H1 (cell line): ENCODE measurements at places on chromosomes 12 and 14. TPM values are rescaled to one million over a fixed set of nuclear protein-coding genes. Genes with fewer than 3 reads are reported as not detected.

DNA sequence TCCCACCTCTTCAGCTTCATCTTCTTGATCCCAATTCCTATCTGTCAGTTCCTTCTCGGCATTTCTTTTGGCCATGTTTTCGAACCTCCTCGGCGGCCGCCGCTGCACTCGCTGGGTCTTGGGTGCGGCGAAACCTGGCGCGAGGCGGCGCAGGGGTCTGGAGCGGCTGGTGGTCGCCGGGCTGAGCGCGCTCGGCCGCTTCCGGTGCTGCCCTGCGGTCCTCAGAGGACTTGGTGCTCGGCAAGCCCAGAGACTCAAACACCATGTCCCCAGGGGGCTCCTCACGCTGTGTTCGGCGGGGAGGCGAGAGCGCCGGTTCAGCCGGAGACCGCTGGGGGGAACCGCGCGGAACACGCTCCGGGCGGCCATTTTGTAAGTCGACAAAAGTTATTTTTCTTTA lies 51.8 kb downstream of the PPP1R36 start:
- H3K4me3 ChIP-seq: no peak overlapping the region
- DNase-seq: no peak
- no peak overlapping the region for H3K27ac ChIP-seq
- no peaks in the 10 kb centered on the region for H3K4me1 ChIP-seq
- no peaks in the 10 kb centered on the region for H3K27me3 ChIP-seq

KRT71 gene
- not detected in 2 replicates for polyA plus RNA-seq

DNA sequence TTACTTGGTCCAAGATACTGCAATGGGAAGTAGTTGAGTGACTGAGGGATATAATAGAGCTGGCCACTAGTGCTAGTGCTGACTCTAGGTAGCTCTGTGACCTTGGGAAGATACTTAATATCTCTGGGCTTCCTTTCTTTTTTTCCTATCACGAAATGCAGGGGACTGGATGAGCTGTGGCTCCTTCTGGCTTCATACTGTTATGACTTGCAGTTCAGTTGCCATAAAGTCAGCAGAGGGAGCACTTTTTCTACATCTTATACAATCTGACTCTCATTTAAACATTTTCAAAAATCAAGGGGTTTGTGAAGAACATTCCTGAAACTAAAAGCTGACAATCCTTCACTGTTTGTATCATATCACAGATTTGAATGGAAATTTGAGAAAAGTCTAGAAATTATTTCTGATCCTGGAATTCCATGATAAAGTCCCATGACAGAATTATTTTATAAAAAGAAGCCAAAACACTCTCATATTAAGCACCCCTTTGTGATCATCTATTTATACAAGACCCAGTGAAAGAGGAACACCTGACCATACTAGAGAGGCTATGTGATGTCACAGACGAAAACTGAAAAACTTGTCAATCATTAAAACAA lies 5.3 kb downstream of the BHLHE41 start:
- H3K4me1 ChIP-seq: peaks cover 6% of the 10 kb centered on the region
- peaks cover 29% of the 10 kb centered on the region for H3K27me3 ChIP-seq
- DNase-seq: no peak
- no peaks in the 10 kb centered on the region for H3K36me3 ChIP-seq
- no peak overlapping the region for H3K27ac ChIP-seq

FGD6 gene
- polyA plus RNA-seq: 5.8 and 12.2 TPM in 2 replicates

DNA sequence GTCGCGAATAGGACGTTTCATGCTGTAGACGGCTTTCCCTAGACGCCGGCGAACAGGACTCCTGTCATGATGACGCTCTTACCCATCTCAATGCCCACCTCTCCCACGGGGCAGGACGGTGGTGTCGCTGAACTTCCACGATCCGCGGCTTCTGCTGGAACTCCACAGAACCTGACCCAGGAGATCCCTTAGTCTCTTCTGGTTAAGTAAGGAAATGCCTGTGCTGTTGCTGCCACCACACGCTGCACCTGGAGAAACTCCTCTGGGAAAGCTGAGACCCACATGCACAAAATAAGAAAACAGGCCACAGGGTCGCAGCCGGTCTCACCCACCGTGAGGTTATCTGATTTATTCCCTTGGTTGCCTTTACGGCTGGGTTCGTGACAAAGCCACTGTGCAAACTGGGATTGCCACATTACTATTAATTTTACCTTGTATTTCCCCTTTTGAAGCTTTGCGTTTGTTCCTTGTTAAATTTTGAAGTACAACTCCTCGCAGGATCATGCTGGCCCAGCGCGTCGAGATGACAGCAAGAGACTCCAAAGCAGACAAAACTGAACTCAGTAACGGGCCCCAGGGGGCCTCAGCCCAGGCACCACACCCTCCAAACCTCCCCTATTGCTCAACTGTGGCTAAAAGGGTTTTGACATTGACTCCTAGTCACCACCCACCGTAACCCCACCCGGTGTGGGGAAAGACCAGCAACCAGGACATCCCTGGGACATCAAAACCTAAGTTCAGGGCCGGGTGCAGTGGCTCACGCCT lies 9.2 kb upstream of the MMP17 start:
- no peaks in the 10 kb centered on the region for H3K27me3 ChIP-seq
- no peaks in the 10 kb centered on the region for H3K36me3 ChIP-seq
- no peak for DNase-seq
- H3K4me3 ChIP-seq: no peak overlapping the region
- H3K27ac ChIP-seq: no peak overlapping the region

GRCh38 chr12:59675461-59675860 lies 79.6 kb downstream of the SLC16A7 start:
- H3K36me3 ChIP-seq: no peaks in the 10 kb centered on the region
- no peaks in the 10 kb centered on the region for H3K27me3 ChIP-seq
- H3K4me3 ChIP-seq: no peak overlapping the region
- no peak overlapping the region for H3K27ac ChIP-seq
- no peaks in the 10 kb centered on the region for H3K4me1 ChIP-seq

TAS2R13 gene
- 0.09 TPM in 1 of 2 replicates, not detected in the other for polyA plus RNA-seq

AQP2 gene
- 0.02 TPM in 1 of 2 replicates, not detected in the other for polyA plus RNA-seq

ARG2 gene
- polyA plus RNA-seq: 52.8 and 59.1 TPM in 2 replicates
